ENCODE measurements at places on chromosomes 4 and X.
A peak's percentile ranks its signal among the peaks of the same experiment; 100 is the strongest.

DNA sequence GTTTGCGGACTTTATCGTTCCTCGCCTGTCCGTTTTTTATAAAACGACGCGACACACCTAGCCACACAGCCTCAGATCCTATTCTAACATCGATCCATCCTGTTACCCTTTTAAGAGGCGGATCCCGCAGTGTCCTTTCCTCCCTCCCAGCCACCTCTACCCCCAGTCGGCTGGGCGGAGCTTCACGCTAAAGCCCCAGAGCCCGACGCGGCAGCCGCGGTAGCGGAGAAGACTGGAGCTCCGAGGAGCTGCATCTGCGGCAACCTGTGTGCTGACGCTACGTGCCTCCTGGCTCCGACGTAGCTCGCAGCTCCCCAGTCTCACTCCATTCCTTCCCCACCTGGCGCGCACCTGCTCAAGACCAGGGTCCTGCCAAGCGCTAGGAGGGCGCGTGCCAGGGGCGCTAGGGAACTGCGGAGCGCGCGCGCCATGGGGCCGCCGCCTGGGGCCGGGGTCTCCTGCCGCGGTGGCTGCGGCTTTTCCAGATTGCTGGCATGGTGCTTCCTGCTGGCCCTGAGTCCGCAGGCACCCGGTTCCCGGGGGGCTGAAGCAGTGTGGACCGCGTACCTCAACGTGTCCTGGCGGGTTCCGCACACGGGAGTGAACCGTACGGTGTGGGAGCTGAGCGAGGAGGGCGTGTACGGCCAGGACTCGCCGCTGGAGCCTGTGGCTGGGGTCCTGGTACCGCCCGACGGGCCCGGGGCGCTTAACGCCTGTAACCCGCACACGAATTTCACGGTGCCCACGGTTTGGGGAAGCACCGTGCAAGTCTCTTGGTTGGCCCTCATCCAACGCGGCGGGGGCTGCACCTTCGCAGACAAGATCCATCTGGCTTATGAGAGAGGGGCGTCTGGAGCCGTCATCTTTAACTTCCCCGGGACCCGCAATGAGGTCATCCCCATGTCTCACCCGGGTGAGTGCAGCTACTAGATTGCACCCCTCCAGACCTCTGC is at the start of gene RNF128:
Gene RNF128, plus strand, starts transcription at position 217 of the 953 bp plus-strand sequence. Its CDS starts 213 bp downstream, at position 430.
- peak; percentile 6 for DNase-seq

GRCh38 chr4:74692972-74693371 is 101.4 kb downstream of the BTC start:
- no peak for DNase-seq

GRCh38 chr4:121072224-121073003 is at the start of gene NDNF:
Gene NDNF (minus strand): TSS chr4:121072535. CDS start chr4:121045837, 26,698 bp downstream.
- peak; percentile 27 for DNase-seq

- DNase-seq, result peak; percentile 19
These were observed 73.0 kb upstream of the SCOC start for GRCh38 chr4:140300271-140300970.

- no peak for DNase-seq
These were observed 75.0 kb downstream of the FAM13A start for GRCh38 chr4:88981993-88982392.

- no peak for DNase-seq
These were observed 47.0 kb upstream of the DHRSX start for GRCh38 chrX:2547736-2548135.

GRCh38 chrX:86263526-86263925 is 115.3 kb downstream of the DACH2 start:
- DNase-seq, result no peak

GRCh38 chr4:98711526-98711925 is 53.1 kb upstream of the TSPAN5 start:
- no peak for DNase-seq

GRCh38 chr4:185734214-185734613 is 77.8 kb downstream of the SORBS2 start:
- peak; percentile 81 for DNase-seq

DNA sequence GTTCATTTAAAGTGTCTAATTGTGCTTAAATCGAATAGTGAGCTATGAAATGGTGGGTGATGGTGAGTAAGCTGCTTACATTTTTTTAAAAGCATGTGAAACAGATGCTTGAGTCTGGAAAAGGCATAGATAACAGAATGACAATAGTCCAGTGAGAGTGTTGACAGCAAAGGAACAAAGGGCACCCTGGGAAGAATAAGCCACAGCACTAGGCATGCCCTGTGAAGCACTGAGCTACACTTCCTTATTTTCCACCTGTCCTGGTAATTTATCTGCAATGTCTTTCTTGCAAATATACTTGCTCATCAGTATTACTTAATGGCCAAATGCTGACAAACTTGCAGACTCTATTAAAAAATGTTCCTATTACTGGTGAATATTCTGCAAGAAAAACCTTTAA is 168.7 kb downstream of the PRDM5 start:
- DNase-seq, result no peak

- peak; percentile 28 for DNase-seq
These were observed 216.2 kb downstream of the HS6ST2 start for GRCh38 chrX:132742246-132742645.

DNA sequence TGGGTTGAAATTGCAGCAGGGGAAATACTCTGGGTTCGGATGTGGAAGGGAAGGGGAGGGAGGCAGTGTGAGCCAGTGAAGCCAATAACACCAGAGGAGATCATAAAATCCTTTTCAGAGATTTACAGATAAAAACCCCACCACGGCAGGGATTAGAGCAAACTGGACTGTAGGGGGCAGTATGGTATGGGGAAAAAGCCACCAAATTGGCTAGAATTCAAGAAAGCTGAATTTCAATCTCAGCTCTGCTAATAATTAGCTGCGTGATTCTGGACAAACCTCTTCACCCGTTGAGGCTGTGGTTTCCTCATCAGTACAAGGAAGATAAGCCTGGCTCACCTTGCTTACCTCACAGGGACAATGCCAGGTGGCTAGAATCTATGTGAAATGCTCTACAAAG is 108.1 kb downstream of the ATG4A start:
- DNase-seq, result peak; percentile 15

DNA sequence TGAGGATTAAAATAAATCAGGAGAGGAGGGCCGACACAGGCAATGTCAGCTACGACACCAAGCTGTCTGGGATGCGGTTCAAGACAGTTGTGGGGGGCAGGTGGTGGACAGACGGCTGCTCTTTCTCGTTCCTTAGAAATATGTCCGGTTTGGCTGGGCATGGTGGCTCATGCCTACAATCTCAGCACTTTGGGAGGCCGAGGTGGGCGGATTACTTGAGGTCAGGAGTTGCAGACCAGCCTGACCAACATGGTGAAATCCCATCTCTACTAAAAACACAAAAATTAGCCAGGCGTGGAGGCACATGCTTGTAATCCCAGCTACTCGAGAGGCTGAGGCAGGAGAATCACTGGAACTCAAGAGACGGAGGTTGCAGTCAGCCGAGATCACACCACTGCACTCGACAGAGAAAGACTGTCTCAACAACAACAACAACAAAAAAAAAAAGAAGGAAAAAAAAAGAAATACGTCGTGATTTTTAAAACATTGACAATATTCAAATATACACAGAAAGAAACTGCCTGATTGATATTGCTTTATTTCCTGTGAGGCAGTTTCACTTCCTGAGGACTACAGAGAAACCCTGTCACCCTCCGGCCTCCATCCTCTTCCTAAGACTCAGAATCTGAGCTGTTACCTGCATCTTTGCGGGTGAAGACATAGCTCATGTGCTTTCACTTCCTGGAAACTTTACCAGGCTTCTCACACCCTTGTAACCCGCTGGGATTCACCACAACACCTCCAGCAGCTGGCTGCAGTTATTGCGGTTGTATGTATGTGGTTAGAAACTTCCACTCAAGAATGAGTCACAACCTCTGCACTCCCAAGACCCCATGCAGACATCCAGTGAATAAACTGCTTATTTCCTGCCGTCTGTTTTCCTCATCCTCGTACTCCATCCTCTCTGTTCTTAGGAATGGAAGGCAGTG is 63.8 kb upstream of the STS start:
- DNase-seq, result peak; percentile 71

- no peak for DNase-seq
These were observed 49.6 kb downstream of the LHFPL1 start for GRCh38 chrX:112630187-112630586.

DNA sequence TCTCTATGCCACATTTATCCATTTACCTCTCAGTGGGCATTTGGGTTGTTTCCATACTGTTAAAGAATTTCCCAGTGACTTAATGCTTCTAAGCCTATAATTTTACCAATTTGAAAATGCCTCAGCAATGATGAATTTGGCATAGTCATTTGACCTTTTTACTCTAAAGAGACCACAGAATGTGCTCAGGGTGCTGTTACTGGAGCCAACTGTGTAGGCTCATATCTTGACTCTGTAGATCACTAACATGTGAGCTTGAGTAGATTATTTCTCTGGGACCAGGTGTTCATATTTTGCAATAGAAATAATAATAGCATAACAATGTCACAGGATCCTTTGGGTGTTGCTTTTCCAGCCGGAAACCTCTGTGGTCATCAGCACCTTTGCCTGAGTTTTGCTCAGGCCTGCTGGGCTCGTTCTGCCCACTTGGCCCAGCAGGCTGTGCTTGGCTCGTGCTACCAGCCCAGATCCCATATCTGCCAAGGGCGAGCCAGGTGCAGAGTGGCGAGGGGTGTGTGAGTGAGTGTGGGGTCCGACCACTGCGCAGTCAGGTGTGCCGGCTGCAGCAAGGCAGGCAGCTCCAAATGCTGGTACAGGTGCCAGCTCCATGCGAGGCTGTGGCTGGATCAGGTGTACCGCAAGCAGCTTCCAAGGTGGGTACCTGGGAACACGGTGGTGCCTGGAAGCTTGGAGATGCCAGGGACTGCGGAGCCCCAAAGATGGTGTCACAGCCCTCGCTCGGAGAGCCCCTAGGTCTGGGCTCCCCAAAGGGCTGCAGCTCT is 70.6 kb upstream of the ANK2 start:
- no peak for DNase-seq

DNA sequence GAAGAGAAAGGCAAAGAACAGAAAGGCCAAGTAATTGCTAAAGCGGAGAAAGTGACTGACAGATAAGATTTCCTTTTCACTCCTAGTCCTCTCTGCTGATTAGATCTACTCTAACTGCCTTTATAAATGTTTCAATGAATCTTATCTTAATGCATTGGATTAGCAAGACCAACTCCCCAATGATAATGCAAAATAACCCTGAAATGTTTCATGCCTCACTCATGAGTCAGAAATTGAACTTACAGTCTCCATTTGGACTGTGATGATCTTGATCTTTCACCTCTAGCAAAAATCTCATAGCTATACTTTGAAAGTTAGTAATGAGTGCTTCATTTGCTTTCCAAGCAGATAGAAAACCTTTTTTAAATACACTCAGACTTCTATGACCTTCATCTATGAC is 26.5 kb downstream of the SLC10A7 start:
- DNase-seq, result no peak

GRCh38 chr4:185480016-185480732 is 8.6 kb upstream of the CCDC110 start:
- DNase-seq, result no peak

DNA sequence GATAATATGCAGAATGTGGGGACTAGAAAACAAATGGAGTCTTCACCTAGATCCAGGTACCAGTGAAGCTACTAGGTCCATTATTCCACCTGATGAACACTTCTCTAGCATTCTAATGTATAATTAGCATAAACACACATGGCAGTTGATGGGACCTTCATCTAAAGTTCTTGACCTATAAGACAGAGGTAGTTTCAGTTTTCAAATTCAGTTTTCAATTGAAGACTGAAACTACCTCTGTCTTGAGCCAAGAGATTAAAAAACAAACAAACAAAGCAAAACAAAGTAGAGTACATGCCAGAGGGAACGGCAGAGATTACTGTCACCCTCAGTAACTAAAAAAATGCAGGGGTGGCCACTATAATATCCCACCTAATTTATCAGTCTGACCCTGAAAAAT is 199.9 kb upstream of the NEIL3 start:
- DNase-seq, result no peak

DNA sequence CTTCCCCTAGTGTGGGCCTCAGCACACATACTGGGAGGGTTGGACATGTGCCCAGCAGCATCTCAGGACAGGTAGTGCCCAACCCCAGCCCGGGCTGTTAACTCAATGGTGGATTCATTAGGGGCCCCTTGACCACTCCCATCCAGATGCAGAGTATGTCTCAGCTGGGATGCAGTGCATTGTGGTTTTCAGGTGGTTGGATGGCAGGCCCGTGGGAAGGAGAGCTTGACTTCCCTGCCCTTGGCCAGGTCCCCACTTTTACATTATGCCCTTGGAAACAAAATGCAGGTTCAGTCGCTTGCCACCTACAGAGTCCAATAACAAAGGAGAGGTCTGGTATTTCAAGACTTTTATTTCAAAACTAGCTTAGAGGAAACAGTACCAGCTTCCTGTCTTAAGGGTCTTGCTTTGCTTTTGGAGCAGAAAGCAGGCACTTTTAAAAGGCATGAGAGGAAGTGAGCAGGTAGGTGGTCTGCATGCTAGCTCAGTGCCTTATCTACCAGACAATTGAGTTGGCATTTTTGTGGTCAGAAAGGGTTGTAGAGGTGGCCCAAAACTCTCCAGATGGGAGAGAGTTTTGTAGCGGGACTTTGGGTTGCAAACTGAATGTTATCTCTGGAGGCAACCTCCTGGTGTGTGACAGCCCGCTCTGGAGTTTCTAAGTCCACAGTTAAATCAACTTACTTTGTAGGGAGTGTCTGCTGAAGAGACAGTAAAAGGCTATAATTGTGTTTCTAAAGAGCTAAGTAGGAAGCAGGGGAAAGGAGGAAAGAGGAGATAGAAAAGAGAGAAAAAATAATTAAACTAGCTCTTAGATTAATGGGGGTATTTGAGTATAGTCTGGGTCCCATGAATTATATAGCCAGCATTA is 171.0 kb downstream of the GALNTL6 start:
- no peak for DNase-seq

GRCh38 chr4:85955620-85956292 is 404.1 kb downstream of the MAPK10 start:
- no peak for DNase-seq

- no peak for DNase-seq
These were observed 247.2 kb downstream of the HNRNPD start for GRCh38 chr4:82126512-82127040.

GRCh38 chrX:23857935-23858334 is 49.8 kb downstream of the APOO start:
- DNase-seq, result no peak

DNA sequence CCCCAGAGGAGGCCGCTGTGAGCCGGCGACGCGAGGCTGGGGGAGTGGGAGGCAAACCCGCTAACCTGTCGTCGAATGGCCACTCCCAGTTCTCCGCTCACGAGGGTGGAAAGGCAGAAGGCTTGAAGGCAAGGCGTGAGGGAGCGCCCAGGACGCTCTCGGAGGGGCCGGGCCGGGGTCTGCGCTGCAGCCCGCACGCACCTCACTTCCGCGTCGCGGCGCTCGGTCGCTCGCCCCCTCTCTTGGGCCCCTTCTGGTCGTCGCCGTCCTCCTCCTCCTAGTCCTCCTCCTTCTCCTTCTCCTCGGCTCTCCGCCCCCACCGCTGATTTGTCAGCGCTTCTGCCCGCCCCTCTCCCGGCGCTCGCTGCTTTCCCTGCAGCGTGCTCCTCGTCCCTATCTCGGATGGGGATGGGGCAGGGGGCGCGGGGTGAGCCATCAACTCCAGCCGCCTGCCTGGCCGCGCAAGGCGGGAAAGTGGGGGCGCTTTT is at the start of gene SNCA:
Gene SNCA, minus strand, starts transcription at position 265 of the 488 bp plus-strand sequence. CDS start 1,494 bp downstream, outside the sequence.
- DNase-seq, result peak; percentile 53

Data from suppressor macrophage treated with lipopolysaccharide for 4 hours (primary cell).